ENCODE measurements at places on chromosomes 16 and 17.

GRCh38 chr16:30051518-30051917 lies 14.0 kb upstream of the ALDOA start:
- no peak for DNase-seq

DNA sequence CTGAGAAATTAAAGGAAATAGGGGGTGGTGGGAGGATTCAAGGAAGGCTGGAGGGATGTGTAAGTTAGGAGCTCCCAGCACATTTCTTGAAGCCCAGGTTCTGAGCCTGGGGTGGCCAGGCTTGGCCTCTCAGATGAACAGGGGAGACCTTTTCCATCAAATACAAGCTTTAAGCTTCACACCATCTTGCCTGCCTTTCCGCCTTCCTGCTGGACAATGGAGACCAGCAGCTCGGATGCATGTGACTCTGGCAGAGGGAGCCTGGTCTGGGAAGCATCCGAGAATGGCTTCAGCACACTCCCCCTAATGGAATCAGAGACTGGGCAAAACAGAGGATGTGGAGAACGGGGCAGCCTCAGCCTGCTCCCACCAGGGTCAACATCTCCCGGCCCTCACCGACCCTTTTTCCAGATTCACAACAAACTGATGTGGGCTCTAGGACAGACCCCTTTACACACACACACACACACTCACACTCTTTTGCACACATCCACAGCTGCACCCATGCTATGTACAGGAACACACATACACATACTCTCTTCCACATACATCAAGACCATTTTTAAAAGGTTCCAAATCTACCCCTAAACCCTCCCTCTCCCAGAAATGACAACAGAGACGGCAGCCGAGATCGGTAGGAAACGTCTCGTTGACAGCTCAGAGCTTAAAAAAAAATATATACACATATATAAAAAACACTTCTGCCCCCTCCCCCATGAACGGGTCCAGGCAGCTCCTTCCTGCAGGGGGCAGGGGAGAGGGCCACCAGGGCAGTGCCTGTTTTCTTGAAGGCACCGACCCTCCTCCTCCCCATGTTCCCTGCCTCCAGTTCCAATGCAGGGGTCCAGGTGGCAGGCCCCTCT lies 6.5 kb upstream of the ATXN7L3 start:
- no peak for DNase-seq

GRCh38 chr16:1377406-1378010 lies 25.8 kb downstream of the GNPTG start:
- DNase-seq = no peak

DNA sequence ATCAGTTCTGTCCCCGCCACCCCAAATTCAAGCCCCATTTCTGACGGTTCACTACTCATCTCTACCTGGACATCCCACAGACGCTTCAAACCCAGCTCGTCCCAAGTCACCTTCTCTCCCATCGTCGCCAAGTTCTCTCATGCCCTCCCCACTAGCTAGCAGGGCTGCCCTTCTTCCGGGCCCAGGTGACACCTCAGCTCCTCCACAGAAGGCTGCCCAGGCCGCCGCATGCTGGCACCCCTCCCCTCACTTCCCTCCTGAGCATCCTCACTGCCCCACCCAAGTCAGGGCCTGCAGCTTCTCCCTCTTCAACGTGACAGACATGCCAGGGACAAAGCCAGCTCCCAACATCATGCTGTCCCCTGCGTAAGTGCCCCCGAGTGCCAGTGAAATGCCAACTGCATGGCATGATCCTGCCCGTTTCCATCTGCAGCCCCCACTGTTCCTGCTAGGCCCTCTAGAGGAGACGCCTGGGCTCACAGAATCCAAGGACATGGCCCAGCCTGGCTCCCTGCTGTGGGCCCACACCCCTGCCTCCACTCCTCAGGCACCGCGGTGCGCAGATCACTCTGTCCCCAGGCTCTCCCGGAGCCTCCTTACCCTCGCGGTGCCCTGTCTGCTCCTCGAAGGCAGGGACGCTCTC lies 5.9 kb downstream of the CYB561 start:
- DNase-seq = no peak

DNA sequence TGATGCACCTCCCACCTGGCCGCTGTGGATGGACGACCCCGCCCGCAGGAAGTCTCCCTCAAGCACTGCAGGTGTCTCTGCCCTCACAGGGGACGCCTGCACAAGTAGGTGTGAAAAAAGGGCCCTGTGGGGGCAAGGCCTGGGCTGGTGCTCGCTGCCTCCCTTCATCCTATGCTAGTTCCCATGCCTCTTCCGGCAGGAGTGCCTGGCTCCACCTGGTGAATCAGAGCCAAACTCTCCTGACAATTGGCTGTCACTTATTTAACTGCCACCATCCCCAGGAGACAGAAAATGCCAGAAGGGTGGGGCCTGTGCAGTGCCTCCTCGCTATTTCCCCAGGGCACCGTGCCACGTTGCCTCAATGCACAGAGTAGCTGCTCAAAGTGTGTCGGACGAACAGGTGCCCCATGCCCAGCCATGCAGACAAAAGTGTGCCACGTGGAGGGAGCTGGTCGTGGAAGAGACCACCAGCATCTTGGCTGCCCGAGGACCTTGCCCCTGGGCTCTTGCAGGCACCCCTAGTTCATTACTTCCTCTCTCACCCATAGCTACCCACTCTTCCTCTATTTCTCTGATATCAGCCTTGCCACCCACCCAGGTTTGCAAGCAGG lies 170.7 kb downstream of the SEC14L1 start:
- DNase-seq = no peak
